Endothelial cell (in vitro differentiated cells): ENCODE measurements at places on chromosomes 5 and 9. TPM values are rescaled to one million over a fixed set of nuclear protein-coding genes. Genes with fewer than 3 reads are reported as not detected.
A peak's percentile ranks its signal among the peaks of the same experiment; 100 is the strongest.

DNA sequence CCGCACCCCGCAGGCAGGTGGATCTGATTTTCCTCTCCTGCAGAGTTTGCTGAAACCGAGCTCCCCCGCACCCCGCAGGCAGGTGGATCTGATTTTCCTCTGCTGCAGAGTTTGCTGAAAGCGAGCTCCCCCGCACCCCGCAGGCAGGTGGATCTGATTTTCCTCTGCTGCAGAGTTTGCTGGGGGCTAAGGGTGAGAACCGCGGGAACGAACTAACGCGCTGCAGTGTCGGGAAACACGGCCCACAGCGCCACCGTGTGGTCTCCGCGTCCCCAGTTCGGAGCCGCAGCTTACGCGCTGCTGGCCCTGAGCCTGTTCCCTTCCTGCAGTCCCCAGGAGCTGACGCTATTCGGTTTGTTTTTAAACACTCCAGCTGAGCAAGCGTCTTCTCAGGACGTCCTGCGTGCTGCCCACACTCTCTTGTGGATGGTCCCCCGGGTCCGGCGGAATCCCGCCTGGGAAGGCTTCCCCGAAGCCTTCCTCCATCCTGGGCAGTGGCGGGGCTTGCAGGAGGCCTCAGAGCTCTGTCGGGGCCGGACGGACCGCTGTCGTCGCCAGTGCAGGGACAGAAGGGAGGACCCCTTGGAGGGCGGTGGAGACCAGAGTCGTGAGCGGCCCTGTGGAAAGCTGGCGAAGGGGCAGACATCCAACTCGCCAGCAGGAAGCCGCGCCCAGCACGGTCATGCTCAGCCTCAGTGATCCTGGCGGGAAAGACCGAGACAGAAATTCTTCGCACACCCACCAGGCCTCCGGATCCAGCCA, 121.2 kb upstream of the LPCAT1 start:
- peaks cover 4% of the 10 kb centered on the region for H3K27me3 ChIP-seq
- no peak overlapping the region for H3K4me3 ChIP-seq
- H3K27ac ChIP-seq: no peak overlapping the region
- peak; percentile 88 for DNase-seq
- H3K4me1 ChIP-seq: peaks cover 7% of the 10 kb centered on the region

GRCh38 chr5:141641634-141642267, 5.0 kb downstream of the RELL2 start:
- peak overlapping the region; percentile 32 for H3K4me3 ChIP-seq
- peak overlapping the region; percentile 36 for H3K27ac ChIP-seq
- H3K36me3 ChIP-seq: peaks cover 25% of the 10 kb centered on the region
- H3K27me3 ChIP-seq: peaks cover 3% of the 10 kb centered on the region
- H3K4me1 ChIP-seq: peaks cover 39% of the 10 kb centered on the region
- DNase-seq: no peak

- H3K27me3 ChIP-seq: no peaks in the 10 kb centered on the region
- peaks cover 8% of the 10 kb centered on the region for H3K4me1 ChIP-seq
- no peak overlapping the region for H3K4me3 ChIP-seq
Measured at GRCh38 chr9:26744191-26744965, 148.2 kb downstream of the CAAP1 start.

DNA sequence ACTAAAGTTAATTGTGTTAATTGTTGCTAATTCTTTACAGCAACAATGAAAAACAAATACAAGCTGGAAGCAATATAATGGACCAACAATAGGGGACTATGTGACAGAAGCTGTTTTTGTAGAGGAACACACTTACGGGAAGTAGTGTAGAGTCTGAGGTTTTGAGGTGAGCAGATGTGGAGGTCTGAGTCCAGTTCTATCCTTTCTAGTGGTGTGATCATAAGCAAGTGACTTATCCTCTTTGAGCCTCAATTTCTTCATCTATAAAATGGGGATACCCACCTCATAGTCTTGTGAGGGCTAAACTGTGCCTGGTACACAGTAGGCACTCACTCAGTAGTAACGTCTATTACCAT, 28.3 kb downstream of the ALG2 start:
- DNase-seq: no peak
- H3K4me3 ChIP-seq: no peak overlapping the region
- H3K36me3 ChIP-seq: no peaks in the 10 kb centered on the region
- H3K27ac ChIP-seq: no peak overlapping the region
- H3K27me3 ChIP-seq: no peaks in the 10 kb centered on the region

DNA sequence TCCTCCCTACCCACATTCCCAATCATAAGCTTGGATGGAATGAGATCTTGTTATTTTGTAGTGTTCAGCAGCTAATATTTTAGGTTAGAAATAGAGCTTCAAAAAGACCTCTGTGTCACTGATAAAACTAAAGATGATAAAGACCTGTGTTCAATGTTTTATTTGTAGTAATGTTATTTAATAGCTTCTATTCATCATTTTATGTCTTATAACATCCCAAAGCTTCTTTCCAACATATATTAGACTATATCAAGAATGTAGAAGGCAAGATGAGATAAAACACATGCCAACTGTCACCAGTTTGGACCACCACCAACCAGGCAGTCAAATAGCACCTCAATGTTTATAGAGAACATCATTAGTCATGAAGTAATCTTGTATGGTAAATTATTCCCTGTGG, 409.5 kb upstream of the ITGA1 start:
- DNase-seq: no peak
- H3K27ac ChIP-seq: no peak overlapping the region
- H3K4me1 ChIP-seq: no peaks in the 10 kb centered on the region
- peaks cover 3% of the 10 kb centered on the region for H3K27me3 ChIP-seq

DNA sequence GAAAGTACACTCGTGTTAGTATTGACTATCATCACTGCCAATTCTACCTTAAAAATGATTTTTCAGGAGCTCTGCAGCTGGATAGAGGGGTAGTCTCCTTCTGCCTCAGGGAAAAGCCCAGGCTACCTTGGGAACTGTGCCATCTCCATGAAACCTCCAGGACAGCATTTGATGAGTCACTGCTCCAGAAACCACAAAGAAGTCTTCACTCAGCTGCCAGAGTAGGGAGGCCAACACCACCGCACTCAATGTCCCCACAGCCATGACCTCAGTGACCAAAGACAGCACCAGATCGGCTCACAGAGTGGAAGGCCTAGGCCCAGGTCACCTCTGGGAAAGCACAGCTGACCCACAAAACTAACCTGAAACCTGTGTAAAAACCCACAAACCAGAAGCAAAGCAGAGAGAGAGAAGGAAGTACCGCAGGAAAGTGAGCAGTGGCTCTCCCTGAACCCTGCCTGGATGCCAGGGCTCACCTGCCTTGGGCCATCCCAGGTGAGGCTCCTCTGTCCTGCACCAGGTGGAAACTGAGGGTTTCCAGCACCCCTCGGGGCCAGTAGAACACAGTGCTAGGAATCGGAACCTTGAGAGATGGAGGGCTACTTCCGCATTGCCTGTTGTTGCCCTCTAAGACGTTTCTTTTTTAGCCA, 30.0 kb downstream of the S1PR3 start:
- peaks cover 1% of the 10 kb centered on the region for H3K27me3 ChIP-seq
- H3K4me1 ChIP-seq: peaks cover 11% of the 10 kb centered on the region
- no peak overlapping the region for H3K27ac ChIP-seq

- no peaks in the 10 kb centered on the region for H3K27me3 ChIP-seq
- H3K4me1 ChIP-seq: no peaks in the 10 kb centered on the region
- DNase-seq: no peak
- no peak overlapping the region for H3K4me3 ChIP-seq
Measured at GRCh38 chr5:94811331-94811730, 192.9 kb downstream of the SLF1 start.

GRCh38 chr5:138334867-138335447, 3.1 kb upstream of the FAM53C start:
- H3K36me3 ChIP-seq: no peaks in the 10 kb centered on the region
- no peak overlapping the region for H3K27ac ChIP-seq
- DNase-seq: no peak

GRCh38 chr5:130025511-130025910, 121.2 kb downstream of the CHSY3 start:
- no peak overlapping the region for H3K4me3 ChIP-seq
- H3K4me1 ChIP-seq: peaks cover 2% of the 10 kb centered on the region
- DNase-seq: no peak
- H3K36me3 ChIP-seq: no peaks in the 10 kb centered on the region
- H3K27me3 ChIP-seq: peaks cover 2% of the 10 kb centered on the region
- H3K27ac ChIP-seq: no peak overlapping the region

GRCh38 chr9:114274217-114274616, 48.7 kb upstream of the ORM1 start:
- no peak overlapping the region for H3K4me3 ChIP-seq
- H3K27me3 ChIP-seq: peaks cover 7% of the 10 kb centered on the region
- H3K36me3 ChIP-seq: peaks cover 48% of the 10 kb centered on the region
- H3K4me1 ChIP-seq: no peaks in the 10 kb centered on the region

- H3K27ac ChIP-seq: no peak overlapping the region
- H3K27me3 ChIP-seq: peaks cover 4% of the 10 kb centered on the region
- H3K36me3 ChIP-seq: no peaks in the 10 kb centered on the region
- no peak for DNase-seq
- H3K4me1 ChIP-seq: peaks cover 5% of the 10 kb centered on the region
Measured at GRCh38 chr9:14961372-14962068, 51.3 kb upstream of the FREM1 start.

GRCh38 chr5:176687881-176688280, 40.6 kb downstream of the TSPAN17 start:
- no peak overlapping the region for H3K4me3 ChIP-seq
- peaks cover 8% of the 10 kb centered on the region for H3K4me1 ChIP-seq
- peaks cover 7% of the 10 kb centered on the region for H3K27me3 ChIP-seq
- H3K27ac ChIP-seq: no peak overlapping the region

DNA sequence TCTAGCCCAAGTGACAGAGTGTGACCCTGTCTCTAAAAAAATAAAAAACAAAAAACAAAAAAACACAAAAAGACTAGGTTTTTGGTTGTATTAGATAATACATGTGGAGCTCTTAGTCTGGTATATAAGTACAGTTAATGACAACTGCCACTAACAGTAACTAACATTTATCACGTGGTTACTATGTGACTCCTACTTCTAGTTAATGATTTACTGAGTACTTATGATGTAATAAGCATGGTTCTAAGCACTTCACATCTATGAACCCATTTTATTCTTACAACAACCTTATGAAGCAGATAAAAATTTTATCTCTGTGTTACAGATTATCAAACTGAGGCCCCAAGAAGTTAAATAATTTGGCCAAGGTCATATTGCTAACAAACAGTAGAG, 6.1 kb upstream of the TMEFF1 start:
- no peaks in the 10 kb centered on the region for H3K4me1 ChIP-seq
- H3K36me3 ChIP-seq: no peaks in the 10 kb centered on the region
- H3K4me3 ChIP-seq: no peak overlapping the region
- peaks cover 3% of the 10 kb centered on the region for H3K27me3 ChIP-seq
- no peak overlapping the region for H3K27ac ChIP-seq

- no peaks in the 10 kb centered on the region for H3K27me3 ChIP-seq
- H3K4me1 ChIP-seq: peaks cover 7% of the 10 kb centered on the region
- no peak for DNase-seq
- no peaks in the 10 kb centered on the region for H3K36me3 ChIP-seq
- no peak overlapping the region for H3K4me3 ChIP-seq
- H3K27ac ChIP-seq: no peak overlapping the region
Measured at GRCh38 chr5:125006011-125006685, 259.7 kb upstream of the ZNF608 start.

DNA sequence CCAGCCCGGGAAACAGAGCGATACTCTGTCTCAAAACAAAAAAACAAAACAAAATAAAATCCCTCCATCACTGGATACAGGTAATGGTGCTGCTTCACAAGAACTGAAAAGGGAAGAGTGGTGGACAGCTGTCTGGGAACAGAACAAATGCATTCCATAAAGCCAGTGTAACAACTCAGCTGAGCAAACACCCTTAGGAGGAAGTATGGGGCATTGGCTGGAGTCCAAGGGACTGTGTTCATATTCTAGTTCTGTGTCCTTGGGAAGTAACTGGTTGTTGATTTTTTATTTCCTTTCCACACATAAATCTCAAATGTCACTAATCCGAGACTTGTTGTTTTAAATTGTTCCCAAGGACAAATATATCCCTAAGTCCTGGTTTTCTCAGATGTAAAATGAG, 38.3 kb downstream of the HTR1A start:
- no peaks in the 10 kb centered on the region for H3K27me3 ChIP-seq
- no peak for DNase-seq
- no peak overlapping the region for H3K4me3 ChIP-seq
- no peaks in the 10 kb centered on the region for H3K4me1 ChIP-seq

DNA sequence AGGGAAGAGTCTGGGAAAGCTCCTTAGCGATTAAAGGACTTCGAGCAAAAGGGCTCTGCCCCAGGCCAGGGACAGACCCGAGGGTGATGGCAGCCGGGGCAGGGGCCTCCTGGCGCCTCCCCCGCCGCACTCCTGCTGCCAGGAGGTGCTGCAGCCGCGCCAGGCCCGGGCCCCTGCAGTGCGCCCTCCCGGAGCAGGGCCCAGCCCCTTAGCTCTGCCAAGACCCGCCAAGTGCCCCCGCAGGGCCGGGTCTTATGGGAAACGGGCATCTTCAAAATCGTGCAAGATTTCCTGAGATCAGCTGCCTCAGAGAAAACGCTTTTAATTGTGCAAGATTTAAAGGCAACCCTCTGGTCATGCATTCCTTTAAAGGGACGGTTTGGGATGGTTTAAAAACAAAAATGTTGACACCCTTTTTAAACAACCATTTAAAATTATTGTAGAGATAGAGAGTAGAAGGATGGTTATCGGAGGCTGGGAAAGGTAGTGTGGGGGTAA, 52.4 kb downstream of the CDC14B start:
- no peak for DNase-seq
- H3K27me3 ChIP-seq: peaks cover 2% of the 10 kb centered on the region
- H3K36me3 ChIP-seq: no peaks in the 10 kb centered on the region
- peaks cover 2% of the 10 kb centered on the region for H3K4me1 ChIP-seq
- peak overlapping the region; percentile 9 for H3K27ac ChIP-seq

DNA sequence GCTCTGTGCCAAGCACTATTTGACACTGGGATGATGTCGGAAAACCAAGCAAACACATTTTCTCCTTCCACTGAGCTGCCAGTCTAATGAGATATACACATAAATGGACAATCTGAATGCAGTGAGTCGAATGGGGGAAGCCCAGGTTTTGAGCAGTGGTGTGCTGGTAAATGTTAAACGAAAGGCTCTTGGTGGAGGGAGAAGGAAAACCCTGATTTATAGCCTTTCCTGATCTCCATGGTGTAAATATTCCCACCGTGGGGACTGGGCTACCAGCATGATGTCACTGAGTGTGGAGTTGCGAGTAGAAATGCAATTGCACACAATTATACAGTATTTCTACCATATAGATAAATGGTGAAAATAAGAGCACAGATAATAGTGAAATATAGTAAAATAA, 5.0 kb upstream of the GSN start:
- H3K4me1 ChIP-seq: peaks cover 41% of the 10 kb centered on the region
- no peak for DNase-seq
- H3K36me3 ChIP-seq: peaks cover 8% of the 10 kb centered on the region
- no peak overlapping the region for H3K27ac ChIP-seq
- H3K4me3 ChIP-seq: no peak overlapping the region

- peaks cover 9% of the 10 kb centered on the region for H3K27me3 ChIP-seq
- no peaks in the 10 kb centered on the region for H3K36me3 ChIP-seq
- no peak for DNase-seq
- H3K27ac ChIP-seq: peak overlapping the region; percentile 84
Measured at GRCh38 chr5:141806626-141807025, 71.6 kb downstream of the PCDH1 start.

- no peak for DNase-seq
- no peak overlapping the region for H3K4me3 ChIP-seq
- H3K36me3 ChIP-seq: no peaks in the 10 kb centered on the region
- H3K4me1 ChIP-seq: no peaks in the 10 kb centered on the region
Measured at GRCh38 chr5:60271517-60271916, 378.0 kb upstream of the PDE4D start.

C9orf153 gene
- 0.36 TPM for total RNA-seq

ACTBL2 gene
- not detected for total RNA-seq

CYLC2 gene
- not detected for total RNA-seq

GFI1B gene
- total RNA-seq: not detected

EGFLAM gene
- 29.6 TPM for total RNA-seq

NMUR2 gene
- total RNA-seq: not detected

TMEM252 gene
- not detected for total RNA-seq

DMRTA1 gene
- total RNA-seq: 6.3 TPM

TSSK1B gene
- total RNA-seq: not detected
